Islet precursor cell (in vitro differentiated cells): ENCODE measurements at places on chromosomes 6 and 20.

GRCh38 chr6:39056191-39056590 is 7.6 kb downstream of the GLP1R start:
- no peak for DNase-seq

DNA sequence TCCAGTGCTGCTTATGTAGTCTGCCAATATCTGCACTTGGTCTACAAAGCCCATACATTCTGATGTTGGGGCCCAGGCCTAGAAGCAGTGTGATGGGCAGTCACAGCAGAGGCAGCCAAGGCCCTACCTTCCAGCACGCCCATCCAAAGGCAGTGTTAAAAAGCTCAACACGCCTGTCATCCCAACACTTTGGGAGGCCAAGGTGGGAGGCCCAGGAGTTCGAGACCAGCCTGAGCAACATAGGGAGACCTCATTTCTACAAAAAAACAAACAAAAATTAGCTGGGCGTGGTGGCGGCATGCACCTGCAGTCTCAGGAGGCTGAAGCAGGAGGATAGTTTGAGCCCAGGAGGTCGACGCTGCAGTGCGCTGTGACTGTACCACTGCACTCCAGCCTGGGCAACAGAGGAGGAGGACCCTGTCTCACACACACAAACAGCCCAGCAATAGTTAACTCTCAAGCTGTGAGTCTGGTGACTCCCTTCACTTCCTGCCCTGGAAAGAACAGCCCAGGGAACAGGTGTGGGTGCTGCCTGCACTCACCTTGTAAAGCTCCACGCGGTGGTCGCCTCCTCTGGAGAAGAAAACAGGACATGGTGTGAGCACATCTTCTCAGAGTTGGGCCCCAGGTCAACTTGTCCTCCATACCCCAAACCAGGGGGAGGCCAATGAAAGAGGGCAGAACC is 68.8 kb downstream of the PYGB start:
- no peak for DNase-seq

- no peak for DNase-seq
Observed at GRCh38 chr6:28311139-28311823, 24.7 kb downstream of the ZSCAN31 start.

DNA sequence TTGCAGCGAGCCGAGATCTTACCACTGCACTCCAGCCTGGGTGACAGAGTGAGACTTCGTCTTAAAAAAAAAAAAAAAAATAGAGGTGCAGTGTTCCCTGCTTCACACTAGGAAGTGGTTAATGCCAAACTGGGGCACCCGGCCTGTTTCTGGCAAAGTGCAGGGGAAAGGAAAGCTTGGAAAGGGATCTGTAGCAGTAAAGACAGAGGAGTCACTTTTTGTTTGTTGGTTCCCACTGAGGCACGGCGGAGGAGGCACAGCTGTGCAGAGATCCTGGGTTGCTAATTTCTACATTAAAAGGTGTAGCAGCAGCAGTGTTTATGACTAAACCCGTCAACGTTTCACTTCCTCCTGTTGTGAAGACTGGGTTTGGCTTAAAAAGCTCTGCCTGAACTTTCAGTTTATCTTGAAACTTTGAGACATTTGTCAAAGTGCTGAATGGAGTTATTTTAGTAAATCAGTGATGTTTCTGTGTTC is 125.6 kb downstream of the CARMIL1 start:
- no peak for DNase-seq

DNA sequence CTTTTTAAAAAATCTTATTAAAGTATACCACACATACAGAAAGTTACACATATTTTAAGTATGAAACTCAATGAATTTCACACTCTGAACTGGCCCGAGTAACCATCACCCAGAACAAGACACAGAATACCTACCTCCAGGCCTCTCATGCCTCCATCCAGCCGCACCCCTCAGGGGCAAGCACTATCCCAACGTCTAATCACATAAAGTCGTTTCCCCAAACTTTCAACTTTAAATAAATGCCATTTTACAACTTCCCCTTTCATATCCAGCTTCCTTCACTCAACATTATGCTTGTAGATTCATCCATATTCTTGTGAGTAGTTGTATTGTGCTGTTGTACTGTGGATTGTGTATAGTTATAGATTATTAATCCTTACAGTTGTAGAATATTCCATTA is 539.1 kb downstream of the CD83 start:
- no peak for DNase-seq

DNA sequence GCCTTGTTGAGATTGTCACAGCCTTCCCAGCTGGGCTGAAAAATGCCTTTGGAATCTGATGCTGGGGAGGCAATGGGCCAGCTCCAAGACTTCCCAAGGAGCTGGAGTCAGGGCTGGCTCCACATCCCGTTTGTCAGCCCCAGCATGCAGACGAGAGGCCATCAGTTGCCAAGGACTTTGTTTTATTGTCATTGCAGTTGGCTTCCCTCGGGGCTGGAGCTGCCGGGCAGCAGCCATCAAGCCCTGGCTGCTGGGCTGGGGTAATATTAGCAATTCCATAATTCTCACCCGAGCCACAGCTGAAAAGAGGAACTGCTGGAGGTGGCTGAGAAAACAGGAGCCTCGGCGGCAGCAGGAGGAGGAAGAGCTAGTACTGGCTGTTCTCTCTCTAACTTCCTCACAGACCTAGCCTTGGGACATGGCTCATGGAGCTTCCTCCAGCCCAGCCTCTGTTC is 182.5 kb downstream of the CDC5L start:
- DNase-seq = no peak

GRCh38 chr6:90469906-90470305 is 117.0 kb downstream of the MAP3K7 start:
- no peak for DNase-seq
